ENCODE measurements at places on chromosomes 11 and 22. TPM values are rescaled to one million over a fixed set of nuclear protein-coding genes. Genes with fewer than 3 reads are reported as not detected.

IGSF9B gene
- polyA plus RNA-seq: 0.50 TPM

MMP13 gene
- polyA plus RNA-seq: not detected

SCGB1D2 gene
- polyA plus RNA-seq: not detected

OOSP1 gene
- polyA plus RNA-seq: not detected

PPP2R1B gene
- polyA plus RNA-seq: 5.7 TPM

OSBP2 gene
- 0.38 TPM for polyA plus RNA-seq

Measured in spleen (tissue), 13 donors.